Stimulated activated CD8-positive, alpha-beta memory T cell treated with anti-CD3 and anti-CD28 coated beads, Interleukin-15, amount 100 ng/mL, for 4 hours (primary cell): ENCODE measurements at places on chromosomes 1 and 21.

- no peak for DNase-seq
These were observed 6.0 kb downstream of the TFF1 start for GRCh38 chr21:42360317-42360716.

GRCh38 chr1:223547316-223548114 lies 118.0 kb downstream of the CAPN8 start:
- DNase-seq, result no peak

- DNase-seq, result peak; percentile 49
These were observed 711 bp downstream of the GADD45A start for GRCh38 chr1:67685558-67686266.

DNA sequence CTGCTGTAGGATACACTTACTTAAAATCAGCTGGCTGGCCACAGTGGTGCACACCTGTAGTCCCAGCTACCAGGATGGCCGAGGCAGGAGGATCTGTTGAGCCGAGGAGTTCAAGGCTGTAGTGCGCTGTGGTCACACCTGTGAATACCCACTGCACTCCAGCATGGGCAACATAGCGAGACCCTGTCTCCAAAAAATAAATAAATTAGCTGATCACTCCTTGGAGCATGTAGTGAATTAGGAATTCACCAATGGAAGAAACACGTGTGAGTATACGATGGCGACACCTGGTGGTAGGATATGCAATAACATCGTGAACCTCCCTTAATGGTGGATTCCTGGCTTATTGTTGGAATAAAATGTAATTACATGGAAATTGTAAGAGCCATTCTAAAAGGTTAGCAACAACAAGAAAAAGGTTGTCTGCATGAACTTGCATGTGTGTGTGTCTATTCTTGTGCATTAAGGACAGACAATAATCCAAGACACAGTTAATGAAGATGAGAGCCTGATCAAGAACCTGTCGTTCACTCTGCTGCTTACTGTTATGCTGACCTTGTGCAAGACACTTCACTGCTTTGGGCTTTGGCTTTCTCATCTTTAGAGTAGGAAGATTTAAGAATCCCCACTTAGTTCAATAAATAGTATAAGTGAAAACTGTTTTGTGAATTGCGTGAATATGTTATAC lies 38.6 kb upstream of the COX20 start:
- peak; percentile 3 for DNase-seq

DNA sequence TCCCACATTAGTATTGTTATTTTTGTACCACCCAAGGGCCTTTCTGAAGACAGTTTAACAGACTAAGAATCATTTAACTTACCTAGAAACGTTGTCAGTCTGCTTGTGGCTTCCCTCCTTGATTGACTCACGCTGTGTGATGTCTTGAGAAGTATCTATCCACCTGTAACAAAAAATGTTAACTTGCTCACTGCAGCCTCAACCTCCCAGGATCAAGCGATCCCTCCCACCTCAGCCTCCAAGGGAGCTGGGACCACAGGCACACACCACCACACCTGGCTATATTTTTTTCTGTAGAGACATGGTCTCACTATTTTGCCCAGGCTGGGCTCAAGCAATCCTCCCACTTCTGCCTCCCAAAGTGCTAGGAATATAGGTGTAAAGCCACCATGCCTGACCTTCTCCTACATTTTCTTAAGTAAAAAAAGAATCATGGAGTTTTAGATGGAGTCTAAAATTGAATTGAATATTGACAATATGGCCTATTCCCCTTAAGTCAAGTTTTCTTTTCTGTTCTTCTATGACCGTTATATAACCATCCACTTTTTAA lies 15.6 kb downstream of the SFPQ start:
- no peak for DNase-seq

DNA sequence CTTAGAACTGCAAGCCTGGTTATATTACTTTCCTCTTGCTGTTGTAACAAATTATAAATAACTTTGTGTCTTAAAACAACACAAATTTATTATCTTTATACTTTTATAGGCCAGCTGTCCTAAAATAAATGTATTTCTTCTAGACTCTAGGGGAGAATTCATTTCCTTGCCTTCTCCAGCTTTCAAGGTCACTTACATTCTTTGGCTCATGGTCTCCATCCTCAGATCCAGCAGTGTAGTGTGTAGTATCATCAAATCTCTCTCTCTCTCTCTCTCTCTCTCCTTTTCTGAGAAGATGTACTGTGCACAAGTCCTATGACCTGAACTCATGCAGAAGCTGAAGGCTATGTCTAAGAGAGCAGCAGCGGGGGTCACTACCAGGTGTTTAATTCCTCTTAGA lies 1510.6 kb downstream of the MRPL39 start:
- no peak for DNase-seq

DNA sequence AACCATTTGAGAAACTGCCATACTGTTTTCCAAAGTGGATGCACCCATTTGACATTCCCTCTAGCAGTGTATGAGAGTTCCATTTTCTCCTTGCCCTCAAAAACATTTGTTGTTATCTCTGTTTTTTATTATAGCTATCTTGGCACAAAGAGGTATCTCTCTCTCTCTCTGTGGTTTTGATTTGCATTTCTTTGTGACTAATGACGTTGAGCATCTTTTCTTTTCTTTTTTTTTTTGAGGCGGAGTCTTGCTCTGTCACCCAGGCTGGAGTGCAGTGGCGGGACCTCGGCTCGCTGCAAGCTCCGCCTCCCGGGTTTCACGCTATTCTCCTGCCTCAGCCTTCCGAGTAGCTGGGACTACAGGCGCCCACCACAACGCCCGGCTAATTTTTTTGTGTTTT lies 17.4 kb upstream of the ZMYM6 start:
- no peak for DNase-seq

- DNase-seq, result no peak
These were observed 7.1 kb downstream of the RCC2 start for GRCh38 chr1:17432412-17432811.

DNA sequence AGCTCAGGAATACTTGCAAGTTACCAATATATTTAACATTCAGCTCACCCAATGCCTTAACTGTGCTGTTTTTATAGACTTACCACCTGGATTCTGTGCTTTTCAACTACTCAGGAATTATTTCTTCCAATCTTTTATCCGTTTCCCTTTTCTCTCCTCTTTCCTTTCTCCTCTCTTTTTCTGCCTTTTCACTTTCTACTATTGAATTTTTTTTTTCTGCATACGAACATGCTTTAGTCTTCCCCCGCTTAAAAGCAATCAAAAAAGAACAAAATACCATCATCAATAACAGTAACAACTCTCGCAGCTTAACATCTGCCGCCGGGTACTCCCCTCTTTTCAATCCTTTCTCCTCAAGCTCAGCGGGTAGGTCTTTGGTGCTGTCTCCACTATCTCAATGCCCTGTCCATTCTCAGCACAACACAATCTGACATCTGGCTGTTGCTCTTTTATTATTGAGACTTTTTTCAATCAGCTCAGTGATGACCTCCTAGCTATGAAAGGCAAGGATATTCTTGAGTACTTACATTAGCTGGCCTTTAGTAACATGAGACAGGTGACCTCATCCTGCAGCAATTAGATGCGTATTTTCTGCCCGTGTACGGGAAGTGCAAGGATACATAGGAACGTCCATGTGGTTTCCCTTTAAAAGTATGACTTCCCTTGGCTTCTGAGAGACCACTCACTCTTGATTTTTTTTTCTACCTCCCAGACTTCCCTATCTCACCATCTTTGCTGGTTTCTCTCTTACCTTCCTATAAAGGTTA lies 40.2 kb upstream of the SIPA1L2 start:
- no peak for DNase-seq

GRCh38 chr1:67031121-67031858 lies 22.7 kb downstream of the SLC35D1 start:
- DNase-seq, result no peak

DNA sequence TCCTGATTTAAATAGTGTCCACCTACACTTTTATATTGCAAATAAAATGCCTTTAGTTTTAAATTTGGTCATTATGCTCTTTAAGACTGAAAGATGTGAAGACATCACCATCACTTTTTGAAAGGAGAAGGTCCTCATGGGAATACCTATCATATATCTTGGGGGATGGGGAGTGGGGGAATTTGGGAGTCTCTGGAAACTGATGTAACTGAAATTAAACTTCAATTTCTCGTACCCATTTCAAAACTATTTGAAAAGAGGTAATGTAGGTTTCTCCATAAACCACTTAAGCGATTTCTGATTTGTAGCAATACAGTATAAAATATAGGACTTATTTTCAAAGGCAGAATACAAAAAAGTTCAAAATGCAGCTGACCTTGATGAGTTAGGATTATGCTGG lies 924 bp downstream of the EXTL2 start:
- no peak for DNase-seq

DNA sequence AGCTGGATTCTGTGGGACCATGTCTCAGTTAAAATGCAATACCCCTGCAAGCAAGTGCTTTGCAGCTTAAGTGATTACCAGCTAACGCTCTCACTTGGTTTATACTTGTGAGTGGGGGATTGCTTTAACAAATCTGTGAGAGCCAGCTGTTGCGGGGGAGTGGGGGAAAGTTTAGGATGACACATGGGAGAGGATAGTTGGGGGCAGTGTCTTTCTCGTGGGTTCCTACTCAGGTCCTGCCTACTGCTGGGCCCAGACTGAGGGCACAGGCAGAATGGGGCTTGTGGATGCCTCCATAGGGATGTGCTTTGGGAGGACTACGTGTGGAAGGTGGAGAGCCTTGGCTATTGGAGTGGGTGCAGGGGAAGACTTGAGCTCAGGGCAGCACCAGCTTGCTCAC lies 60.1 kb downstream of the ELK4 start:
- no peak for DNase-seq

GRCh38 chr1:178300352-178300699 lies 196.4 kb downstream of the CLEC20A start:
- no peak for DNase-seq

GRCh38 chr1:59367301-59368007 lies 70.6 kb downstream of the FGGY start:
- DNase-seq, result no peak

- peak; percentile 11 for DNase-seq
These were observed 31.4 kb downstream of the PCNT start for GRCh38 chr21:46355161-46356004.

GRCh38 chr21:44083631-44084291 lies 23.4 kb upstream of the PWP2 start:
- DNase-seq, result no peak

DNA sequence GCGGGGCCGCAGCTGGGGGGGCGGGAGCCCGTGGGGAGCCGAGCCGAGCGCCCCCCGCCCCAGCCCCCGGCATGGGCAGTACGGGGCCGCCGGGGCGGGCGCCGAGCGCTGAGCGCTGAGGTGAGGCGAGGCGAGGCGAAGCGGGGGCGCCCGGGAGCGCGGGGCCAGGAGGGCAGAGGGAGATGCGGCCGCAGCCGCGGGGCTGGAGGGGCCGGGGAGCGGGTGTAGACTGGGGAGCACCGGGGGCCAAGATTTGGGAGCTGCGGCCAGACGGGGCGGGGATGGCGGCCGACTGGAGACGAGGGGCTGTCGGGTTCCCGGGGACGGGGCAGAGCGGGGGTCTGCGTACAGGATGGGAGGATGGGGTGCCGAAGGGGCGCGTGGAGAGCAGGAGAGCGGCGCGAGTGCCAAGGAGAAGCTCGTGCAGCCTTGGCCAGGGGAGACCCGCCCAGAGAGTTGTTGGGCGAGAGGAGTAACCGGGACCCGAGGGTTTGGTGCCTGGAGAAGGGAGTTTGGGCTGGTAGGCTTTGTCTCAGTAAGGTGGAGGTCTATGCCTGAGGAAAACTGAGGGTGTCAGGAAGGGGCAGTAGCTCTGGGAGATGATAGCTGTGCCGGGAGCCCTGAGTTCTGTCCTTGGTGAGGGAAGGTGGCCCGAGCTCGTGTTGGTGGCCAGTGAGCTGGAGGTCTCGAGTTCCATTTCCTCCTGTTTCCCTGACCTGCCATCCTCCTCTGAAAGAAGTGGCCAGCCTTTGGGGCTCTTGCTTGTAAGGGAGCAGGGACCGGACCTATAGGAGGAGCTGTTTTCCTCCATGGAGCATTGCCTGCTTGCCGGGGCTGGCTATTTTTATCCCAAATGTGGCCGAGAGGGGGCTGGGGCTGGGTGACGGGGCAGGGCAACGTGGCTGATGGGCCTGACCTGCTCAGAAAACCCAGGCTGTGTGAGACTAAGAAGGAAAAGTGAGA lies 539 bp downstream of the ATP8B2 start:
- DNase-seq, result no peak

DNA sequence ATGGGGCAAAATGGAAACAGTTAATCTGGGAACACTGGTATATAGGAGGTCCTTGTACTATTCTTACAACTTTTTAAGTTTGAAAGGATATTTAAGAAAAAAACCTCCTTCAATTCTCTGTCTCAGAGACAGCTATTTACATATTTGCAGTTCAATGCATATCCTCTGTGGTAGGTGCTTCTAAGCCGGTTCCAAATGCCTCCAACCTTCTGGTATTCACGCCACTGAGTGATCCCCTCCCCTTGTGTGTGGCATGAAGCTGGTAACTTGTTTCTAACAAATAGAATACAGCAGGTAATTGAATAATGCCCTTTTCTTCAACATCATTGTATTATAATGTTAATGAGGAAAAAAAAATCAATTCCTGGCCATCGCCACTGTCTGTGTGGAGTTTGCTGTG lies 91.2 kb downstream of the PROX1 start:
- no peak for DNase-seq

- DNase-seq, result peak; percentile 37
These were observed at the start of gene SLAMF7 for GRCh38 chr1:160739098-160739511. TSS of gene SLAMF7 (plus strand) at chr1:160739247. CDS start at chr1:160739302, 55 bp downstream.
